ENCODE measurements at places on chromosomes 1 and 21. TPM values are rescaled to one million over a fixed set of nuclear protein-coding genes. Genes with fewer than 3 reads are reported as not detected.

Gene DYNLT5
- not detected for total RNA-seq

- no peaks in the 10 kb centered on the region for H3K36me3 ChIP-seq
- peaks cover 20% of the 10 kb centered on the region for H3K27me3 ChIP-seq
- DNase-seq = no peak
Observed at GRCh38 chr1:71031426-71031825, 16.2 kb downstream of the PTGER3 start.

DNA sequence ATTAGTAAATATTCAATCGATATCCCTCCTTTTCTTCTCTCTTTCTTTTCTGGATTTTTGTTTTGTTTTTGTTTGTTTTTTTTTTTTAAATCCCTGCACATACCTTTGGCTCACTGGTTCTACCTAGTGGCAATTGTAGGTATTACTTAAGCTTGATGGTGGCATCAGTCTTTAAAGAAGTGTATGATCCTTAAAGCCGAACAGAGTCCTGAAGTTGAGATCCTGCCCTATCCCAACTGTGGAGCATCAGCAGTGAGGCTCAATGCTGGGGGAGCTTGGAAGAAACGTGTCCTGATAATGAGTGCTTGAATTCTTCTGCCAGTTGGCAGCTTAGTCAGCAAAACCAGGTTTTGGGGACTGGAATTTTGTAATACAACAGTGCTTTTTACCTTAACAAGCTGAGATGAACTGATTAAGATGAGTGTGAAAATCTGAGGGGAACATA is 60.8 kb downstream of the FASLG start:
- no peak overlapping the region for H3K4me3 ChIP-seq
- no peak overlapping the region for H3K27ac ChIP-seq
- peaks cover 41% of the 10 kb centered on the region for H3K4me1 ChIP-seq
- H3K27me3 ChIP-seq = no peaks in the 10 kb centered on the region

GRCh38 chr1:213531369-213532310 is 456.1 kb upstream of the PROX1 start:
- no peak overlapping the region for H3K27ac ChIP-seq
- H3K4me3 ChIP-seq = no peak overlapping the region
- no peaks in the 10 kb centered on the region for H3K4me1 ChIP-seq
- no peaks in the 10 kb centered on the region for H3K27me3 ChIP-seq
- no peak for DNase-seq
- no peaks in the 10 kb centered on the region for H3K36me3 ChIP-seq

GRCh38 chr1:180237869-180238476 is 7.9 kb downstream of the LHX4 start:
- no peak overlapping the region for H3K27ac ChIP-seq
- no peak for DNase-seq
- H3K27me3 ChIP-seq = peaks cover 83% of the 10 kb centered on the region
- peaks cover 26% of the 10 kb centered on the region for H3K4me1 ChIP-seq
- no peak overlapping the region for H3K4me3 ChIP-seq

DNA sequence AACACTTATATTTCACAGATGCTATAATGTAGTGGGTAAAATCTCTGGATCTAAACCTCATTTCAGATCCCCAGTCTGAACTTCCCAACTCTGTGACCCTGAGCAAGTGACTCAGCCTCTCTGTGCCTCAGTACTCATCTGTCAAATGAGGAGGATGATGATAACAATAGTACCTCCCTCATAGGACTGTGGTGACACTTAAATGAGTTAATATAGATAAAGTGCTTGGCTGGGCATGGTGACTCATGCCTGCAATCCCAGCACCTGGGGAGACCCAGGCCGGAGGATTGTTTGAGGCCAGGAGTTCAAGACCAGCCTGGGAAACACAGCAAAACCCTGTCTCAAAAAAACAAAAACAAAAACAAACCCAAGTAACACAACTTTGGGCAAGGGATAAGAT is 4.7 kb upstream of the ECE1 start:
- H3K36me3 ChIP-seq = peaks cover 24% of the 10 kb centered on the region
- H3K27me3 ChIP-seq = no peaks in the 10 kb centered on the region
- peaks cover 87% of the 10 kb centered on the region for H3K4me1 ChIP-seq
- DNase-seq = peak; percentile 80
- H3K4me3 ChIP-seq = peak overlapping the region; percentile 75
- peak overlapping the region; percentile 99 for H3K27ac ChIP-seq

DNA sequence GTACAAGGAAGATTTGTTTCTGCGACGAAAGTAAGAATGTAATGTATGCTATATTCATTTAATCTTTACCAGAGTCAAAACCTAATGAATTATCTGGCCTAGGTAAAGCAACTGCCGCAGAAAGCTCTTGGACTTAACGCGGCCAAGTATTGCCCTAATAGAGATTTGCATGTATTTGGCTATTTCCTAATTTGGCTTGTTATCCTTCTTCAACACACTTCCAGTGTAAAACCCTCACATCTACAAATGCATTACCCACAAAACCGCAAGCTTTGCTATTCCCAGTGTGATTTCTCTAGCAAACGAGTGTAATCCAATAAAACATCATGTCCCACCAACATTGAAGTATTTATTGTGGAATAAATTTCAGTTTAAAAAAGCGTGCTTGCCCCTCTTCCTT is 123.8 kb upstream of the LMO4 start:
- peaks cover 34% of the 10 kb centered on the region for H3K27me3 ChIP-seq
- H3K27ac ChIP-seq = no peak overlapping the region
- peaks cover 12% of the 10 kb centered on the region for H3K4me1 ChIP-seq
- no peak overlapping the region for H3K4me3 ChIP-seq
- no peaks in the 10 kb centered on the region for H3K36me3 ChIP-seq

- peaks cover 15% of the 10 kb centered on the region for H3K27me3 ChIP-seq
- H3K36me3 ChIP-seq = no peaks in the 10 kb centered on the region
- H3K4me3 ChIP-seq = no peak overlapping the region
Observed at GRCh38 chr1:203199481-203199815, 12.9 kb upstream of the CHI3L1 start.

Measured in activated CD4-positive, alpha-beta memory T cell treated with anti-CD3 and anti-CD28 coated beads for 36 hours (primary cell).